ENCODE measurements at places on chromosomes 2 and 18.

GRCh38 chr2:26187537-26188104, 14.7 kb downstream of the GAREM2 start:
- H3K36me3 ChIP-seq, result peaks cover 16% of the 10 kb centered on the region
- peaks cover 9% of the 10 kb centered on the region for H3K4me1 ChIP-seq
- no peak for DNase-seq
- no peak overlapping the region for H3K4me3 ChIP-seq

DNA sequence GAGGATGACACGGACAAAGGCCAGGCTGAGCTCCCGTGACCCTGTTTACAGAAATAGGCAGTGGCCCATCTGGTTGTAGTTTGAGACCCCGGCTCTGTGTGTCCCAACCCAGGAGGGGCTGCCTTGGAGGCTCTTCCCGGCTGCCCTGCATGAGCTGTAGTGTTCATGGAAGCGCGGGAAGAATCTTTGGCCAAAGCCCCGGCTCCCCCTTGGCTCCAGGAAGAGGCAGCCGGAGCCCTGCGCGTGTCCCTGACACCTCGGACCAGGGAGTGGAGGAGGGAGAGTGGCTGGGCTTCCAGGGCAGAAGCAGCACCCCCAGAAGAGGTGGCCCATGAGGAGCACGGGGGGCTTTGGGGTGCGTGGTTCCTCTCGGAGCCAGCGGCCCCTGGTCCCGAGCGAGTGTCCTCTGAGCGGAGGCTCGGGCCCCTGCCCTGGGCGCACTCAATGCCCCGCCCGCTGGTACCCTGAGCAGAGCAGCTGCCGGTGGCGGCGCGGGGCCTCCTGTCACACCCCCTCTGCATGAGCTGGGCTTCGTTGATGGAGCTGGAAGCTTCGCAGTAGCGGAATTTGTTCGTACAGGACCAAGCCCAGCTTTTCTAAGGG, 21.7 kb downstream of the GPR35 start:
- peaks cover 5% of the 10 kb centered on the region for H3K4me1 ChIP-seq
- H3K4me3 ChIP-seq, result no peak overlapping the region
- DNase-seq, result no peak
- peaks cover 24% of the 10 kb centered on the region for H3K27me3 ChIP-seq
- H3K27ac ChIP-seq, result no peak overlapping the region

GRCh38 chr2:39649511-39649910, 16.2 kb upstream of the TMEM178A start:
- no peak for DNase-seq
- H3K4me1 ChIP-seq, result no peaks in the 10 kb centered on the region
- H3K4me3 ChIP-seq, result no peak overlapping the region
- no peak overlapping the region for H3K27ac ChIP-seq

GRCh38 chr2:24315669-24316068, 44.7 kb downstream of the ITSN2 start:
- no peaks in the 10 kb centered on the region for H3K27me3 ChIP-seq
- DNase-seq, result no peak
- H3K4me3 ChIP-seq, result no peak overlapping the region
- peaks cover 21% of the 10 kb centered on the region for H3K36me3 ChIP-seq

DNA sequence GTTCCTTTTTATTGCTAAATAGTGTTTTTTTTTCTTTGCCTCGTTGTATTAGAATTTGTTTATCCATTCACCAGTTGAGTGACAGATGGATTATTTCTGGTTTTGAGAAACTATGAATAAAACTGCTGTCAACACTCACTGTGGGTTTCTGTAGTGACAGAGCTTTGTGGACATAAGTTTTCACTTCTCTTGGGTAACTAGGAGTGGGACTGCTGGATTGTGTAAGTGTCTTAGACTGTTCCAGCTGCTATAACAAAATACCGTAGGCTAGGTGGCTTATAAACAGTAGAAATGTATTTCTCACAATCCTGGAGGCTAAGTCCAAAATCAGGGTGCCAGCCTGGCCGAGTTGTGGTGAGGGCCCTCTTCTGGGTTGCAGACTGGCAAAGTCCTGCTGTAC, 71.9 kb downstream of the TNFRSF11A start:
- peaks cover 56% of the 10 kb centered on the region for H3K4me1 ChIP-seq
- H3K36me3 ChIP-seq, result no peaks in the 10 kb centered on the region
- peak overlapping the region; percentile 61 for H3K27ac ChIP-seq
